Testis (tissue), 5 donors: ENCODE measurements at places on chromosomes 6 and 20. TPM values are rescaled to one million over a fixed set of nuclear protein-coding genes. Genes with fewer than 3 reads are reported as not detected.

SRSF12 gene
- 14.7 TPM for total RNA-seq

SAPCD1 gene
- total RNA-seq = 11.6 TPM

DACT2 gene
- total RNA-seq = 20.8 TPM

PLEKHG1 gene
- total RNA-seq = 130 TPM

AHCY gene
- total RNA-seq = 127 TPM

HLA-DMA gene
- 10.1 TPM for total RNA-seq

GINM1 gene
- total RNA-seq = 47.5 TPM

MMP24 gene
- total RNA-seq = 1.1 TPM

NKX2-4 gene
- 6.3 TPM for total RNA-seq

CNR1 gene
- total RNA-seq = 4.3 TPM

RNF5 gene
- 76.1 TPM for total RNA-seq

SSTR4 gene
- total RNA-seq = not detected

C6orf120 gene
- 24.0 TPM for total RNA-seq

FAM83D gene
- 13.7 TPM for total RNA-seq

GUCA1A gene
- 6.7 TPM for total RNA-seq
